ENCODE measurements at places on chromosomes 1 and 21.

GRCh38 chr1:160075836-160076235 lies 5.5 kb upstream of the KCNJ9 start:
- no peak for DNase-seq

GRCh38 chr21:42539931-42540343 lies 26.3 kb downstream of the SLC37A1 start:
- DNase-seq, result no peak

DNA sequence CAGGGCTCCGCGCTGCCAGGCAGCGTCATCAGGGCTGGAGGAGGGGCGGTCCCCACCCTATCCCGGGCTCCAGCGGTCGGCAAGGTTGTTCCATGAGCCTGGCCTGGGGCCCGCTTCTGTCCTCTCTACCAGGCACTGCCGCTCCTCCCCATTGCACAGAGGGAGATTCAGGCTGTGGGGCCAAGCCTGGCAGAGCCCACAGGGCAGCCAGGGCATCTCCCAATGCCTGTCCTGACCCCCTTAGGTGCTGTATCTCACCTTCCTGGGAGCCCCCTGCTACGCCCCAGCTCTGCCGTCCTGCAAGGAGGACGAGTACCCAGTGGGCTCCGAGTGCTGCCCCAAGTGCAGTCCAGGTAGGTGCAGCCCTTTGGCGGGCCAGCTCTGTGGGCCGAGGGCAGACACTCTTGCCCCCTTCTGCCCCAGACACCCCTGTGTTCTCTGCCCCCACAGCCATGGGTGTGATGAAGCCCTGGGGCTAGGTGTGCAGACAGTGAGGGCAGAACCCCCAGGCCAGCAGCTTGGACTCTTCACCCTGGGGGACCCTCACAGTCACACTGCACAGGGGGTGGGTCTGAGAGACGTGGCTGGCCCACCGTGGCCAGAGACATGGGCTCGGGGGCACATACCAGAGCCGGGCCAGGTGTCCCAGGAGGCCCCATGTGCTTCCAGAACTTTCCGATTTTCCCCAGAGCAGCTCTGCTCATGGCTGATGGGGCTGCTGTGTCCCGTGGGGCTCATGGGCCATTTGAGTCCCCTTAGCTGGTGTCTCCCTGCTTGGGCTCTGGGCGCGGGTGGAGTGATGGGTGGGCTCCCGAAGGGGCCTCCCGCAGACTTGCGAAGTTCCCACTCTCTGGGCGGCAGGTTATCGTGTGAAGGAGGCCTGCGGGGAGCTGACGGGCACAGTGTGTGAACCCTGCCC lies 1.6 kb downstream of the TNFRSF14 start:
- DNase-seq, result no peak

DNA sequence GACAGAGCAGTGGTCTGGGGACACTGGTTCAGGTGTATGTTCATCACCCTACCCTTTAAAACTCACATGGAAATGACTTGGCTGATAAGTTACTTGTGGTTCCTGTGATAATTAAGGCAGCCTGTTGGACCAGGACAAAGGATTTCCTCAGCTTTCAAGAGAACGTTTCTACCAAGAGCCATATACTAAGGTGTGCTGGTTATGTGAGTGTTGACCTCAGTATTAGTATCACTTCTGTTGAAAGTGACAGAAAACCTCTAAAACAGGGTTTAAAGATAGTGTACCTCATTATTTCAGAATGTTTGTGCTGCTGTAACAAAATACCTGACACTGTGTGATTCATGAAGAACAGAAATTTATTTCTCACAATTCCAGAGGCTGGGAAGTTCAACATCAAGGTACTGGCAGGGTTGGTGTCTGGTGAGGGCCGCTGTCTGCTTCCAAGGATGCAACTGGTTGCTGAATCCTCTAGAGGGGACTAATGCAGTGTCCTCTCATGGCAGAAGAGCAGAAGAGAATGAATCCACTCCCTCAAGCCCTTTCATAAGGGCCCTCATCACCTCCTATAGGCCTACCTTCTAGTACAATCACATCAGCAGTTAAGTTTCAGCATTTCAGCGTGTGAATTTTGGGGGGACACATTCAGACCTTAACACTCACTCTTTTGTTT lies 54.9 kb downstream of the UCK2 start:
- DNase-seq, result no peak

GRCh38 chr1:91700771-91701471 lies 185.0 kb downstream of the TGFBR3 start:
- no peak for DNase-seq

- DNase-seq, result no peak
Observed at GRCh38 chr1:43549921-43550597, 19.4 kb downstream of the PTPRF start.

- DNase-seq, result no peak
Observed at GRCh38 chr1:206757524-206758266, 12.9 kb upstream of the IL19 start.

DNA sequence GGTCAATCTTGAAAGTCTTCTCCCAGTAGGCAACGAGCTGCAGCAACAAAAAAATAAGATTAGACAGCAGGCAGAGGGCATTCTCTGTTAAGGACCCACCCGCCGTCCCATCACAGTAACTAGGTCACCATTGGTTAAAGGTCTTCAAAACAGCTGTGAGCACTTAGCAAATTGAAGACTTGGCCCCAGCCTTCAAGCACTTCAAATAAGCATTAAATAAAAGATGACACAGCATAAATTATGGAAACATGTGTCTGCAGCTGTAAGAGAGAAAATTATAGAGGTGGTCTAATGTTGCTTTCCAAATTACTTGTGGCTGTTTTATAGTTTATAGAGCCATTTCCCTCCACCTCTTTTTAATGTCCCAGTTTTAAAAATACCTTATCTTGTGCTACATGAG lies 61.2 kb downstream of the VANGL1 start:
- no peak for DNase-seq

DNA sequence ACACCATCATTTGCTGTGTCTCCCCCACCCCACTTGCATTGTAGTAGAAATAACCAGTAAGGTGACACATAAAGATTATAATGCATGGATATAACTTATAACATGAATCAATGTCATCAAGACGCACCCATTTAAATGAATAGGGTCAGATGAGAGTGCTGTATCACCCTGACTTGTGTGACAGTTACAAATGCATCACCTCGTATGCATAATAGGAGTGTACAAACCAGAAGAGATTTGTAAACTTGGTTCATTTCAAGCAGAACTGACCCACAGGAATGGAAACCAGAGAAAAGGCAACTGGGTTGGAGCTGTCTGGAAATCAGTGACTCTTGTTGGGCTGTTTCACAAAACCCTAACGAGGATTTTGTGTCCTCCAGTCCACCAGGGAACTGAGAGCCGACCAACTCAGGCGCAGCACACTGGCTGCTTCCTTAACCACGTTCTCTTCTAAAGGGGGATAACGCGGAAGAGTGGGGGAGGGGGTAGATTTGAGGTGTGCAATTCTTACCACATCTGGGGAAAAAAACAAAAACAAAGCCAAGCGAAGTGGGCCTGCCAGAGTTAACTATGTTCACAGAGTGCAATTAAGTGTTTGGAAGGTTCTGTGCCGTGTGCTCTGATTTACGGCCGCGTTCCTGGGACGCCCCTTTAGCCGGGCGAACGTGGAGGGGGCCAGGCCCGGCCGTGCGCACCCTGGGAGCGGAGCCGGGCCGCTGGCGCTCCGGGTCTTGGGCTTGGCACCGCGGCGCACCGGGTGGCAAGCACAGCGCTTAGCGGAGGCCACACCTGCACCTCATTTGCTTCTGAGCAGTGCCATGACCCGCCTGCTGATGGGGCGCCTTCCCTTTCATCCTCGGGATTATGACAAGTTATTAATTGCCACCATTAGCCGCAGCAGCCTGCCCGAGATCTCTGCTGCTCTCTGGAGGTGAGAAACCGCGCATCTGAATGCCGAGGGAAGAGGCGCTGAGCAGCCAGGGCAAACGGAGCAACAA lies 248.8 kb upstream of the FOXD3 start:
- no peak for DNase-seq

DNA sequence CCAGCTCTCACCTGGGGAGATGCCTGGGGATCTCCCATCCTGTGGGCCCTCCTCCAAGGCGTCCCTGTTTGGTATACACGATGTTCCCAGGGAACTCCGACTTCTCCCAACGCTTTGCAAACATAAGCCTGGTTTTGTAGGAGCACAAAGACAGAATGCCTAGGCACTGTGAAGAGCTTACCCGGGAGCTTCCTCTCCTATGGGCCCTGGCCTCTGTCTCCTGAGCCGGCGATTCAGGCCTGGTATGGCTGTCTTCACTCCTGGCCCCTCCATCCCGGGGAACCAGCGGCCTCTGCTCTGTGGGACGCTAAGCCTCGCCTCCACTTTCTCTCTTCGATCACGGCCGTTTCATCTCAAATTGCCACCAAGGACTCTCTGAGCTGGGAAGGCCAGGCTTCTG lies 59.6 kb upstream of the ACTRT2 start:
- DNase-seq, result no peak

GRCh38 chr1:79323239-79324025 lies 316.9 kb upstream of the ADGRL4 start:
- no peak for DNase-seq

DNA sequence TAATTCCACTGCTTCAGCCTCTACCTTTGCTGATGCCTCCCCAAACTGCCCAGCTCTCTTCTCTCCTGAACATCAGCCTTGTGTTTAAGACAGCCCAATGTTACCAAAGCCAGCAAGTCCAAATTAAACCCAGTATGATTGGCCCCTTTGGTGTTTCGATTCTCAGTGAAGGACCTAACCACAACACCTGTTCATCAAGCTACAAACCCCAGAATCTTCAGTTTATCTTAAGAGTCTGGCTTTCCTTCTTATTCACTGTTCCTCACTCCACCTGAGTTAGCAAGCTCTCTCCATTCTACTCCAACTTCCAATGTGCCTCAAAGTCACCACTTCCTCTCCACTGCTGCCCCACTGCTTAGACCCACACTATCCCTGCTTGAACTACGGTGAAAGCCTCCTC lies 25.5 kb upstream of the ITPKB start:
- DNase-seq, result no peak

GRCh38 chr1:5388622-5389021 lies 603.6 kb downstream of the NPHP4 start:
- DNase-seq, result no peak

DNA sequence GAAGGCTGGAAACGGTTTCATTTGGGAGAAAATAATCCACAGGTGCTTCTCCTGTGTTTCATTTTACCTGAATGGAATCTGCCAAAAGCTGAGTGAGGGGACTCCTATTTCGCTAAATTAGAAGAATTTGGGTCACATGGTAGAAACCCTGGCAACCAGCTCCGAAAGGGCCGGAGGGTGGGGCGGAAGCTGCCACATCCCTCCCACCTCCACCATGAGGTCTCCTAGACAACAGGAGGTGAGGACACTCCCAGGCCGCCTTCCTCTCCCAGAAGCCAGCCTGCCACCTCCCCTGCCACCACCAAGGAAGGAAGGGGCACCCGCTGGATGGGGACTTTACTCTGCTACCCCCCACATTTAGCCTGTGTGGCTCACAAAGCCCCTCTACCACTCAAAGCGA lies 199.9 kb upstream of the ZC3H12A start:
- DNase-seq, result no peak

- no peak for DNase-seq
Observed at GRCh38 chr1:11766429-11766776, 4.4 kb downstream of the C1orf167 start.

GRCh38 chr1:50214717-50215116 lies 106.0 kb downstream of the ELAVL4 start:
- DNase-seq, result no peak

GRCh38 chr1:108149796-108150467 lies 50.2 kb downstream of the SLC25A24 start:
- DNase-seq, result no peak

- no peak for DNase-seq
Observed at GRCh38 chr1:15459771-15460707, 3.5 kb downstream of the CELA2A start.

DNA sequence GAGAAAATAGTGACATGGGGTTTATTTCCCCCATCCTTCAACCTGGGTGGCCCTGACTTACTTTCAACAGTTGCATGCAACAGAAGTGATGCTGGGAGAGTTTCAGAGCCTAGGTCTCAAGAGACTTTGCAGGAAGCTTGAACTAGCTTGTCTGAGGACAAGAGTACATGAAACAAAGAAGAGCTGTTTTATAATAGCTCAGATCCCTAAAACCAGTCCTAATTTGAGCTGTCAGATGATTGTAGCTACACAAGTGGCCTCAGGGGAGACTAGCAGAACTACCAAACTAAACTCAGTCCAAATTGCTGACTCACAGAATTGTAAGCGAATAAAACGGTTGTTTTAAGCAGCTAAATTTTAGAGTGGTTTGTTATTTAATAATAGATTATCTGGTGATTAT lies 17.1 kb downstream of the RC3H1 start:
- DNase-seq, result no peak

DNA sequence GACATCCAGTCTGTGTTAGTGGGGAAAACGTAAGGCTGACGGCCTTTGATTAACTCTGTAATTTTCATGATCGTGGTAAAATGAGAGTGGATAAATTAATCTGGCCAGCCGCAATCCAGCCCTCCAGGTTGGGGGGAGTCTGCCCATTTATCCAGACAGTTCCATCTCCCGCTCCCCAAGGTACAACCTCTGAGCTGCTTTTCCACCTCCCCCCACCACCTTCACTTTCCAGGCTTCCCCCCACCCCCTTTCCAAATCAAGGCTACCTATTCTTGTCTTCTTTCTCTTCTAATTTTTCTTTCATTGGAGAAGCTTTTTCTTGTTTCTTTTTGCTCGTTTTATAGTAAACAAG lies 6.0 kb downstream of the MIER1 start:
- DNase-seq, result no peak

GRCh38 chr1:17777818-17778217 lies 22.7 kb downstream of the ACTL8 start:
- DNase-seq, result no peak

DNA sequence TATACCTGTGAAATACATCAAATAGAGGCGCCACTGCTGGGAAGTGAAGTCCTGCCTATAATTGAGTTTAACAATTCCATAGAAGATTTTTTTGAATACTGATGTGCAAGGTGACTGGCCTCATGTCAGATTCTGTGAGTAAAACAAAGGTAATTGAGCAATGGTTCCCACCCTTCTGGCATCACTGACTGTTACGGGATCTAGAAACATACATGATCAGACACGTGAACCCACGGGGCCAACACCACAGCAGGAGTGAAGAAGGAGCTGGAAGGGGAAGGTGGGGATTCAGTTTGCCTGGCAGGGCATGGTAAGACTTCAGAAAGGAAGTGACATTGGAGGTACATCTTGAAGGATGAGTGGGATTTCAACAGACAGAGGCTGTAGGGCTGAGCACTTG lies 270.2 kb downstream of the DISC1 start:
- no peak for DNase-seq

DNA sequence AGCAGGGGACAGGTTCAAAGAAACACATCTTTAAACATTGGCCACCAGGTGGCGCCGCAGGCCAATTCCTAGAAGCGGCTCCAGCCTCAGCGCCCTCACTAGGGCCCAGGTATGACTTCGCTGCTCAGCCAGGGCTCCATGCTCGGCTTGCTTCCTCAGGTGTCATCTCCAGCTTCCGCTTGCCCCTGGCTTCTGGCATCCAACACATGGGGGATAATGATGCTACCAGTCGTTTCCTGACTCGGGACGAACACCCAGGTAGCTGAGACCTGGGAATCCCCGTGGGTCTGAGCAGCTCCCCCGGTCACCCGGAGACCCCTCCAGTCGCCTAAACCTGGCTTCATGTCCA lies 8.5 kb upstream of the MEX3A start:
- DNase-seq, result peak; percentile 85

- no peak for DNase-seq
Observed at GRCh38 chr1:15225461-15225860, 21.6 kb upstream of the FHAD1 start.

- DNase-seq, result no peak
Observed at GRCh38 chr1:114116086-114116485, 37.6 kb downstream of the SYT6 start.

- no peak for DNase-seq
Observed at GRCh38 chr1:95236784-95237575, 3.0 kb downstream of the RWDD3 start.

Measured in activated T-cell treated with anti-CD3 and anti-CD28 coated beads for 4 hours (primary cell).